ENCODE measurements at places on chromosomes 5 and 9.
A peak's percentile ranks its signal among the peaks of the same experiment; 100 is the strongest.

DNA sequence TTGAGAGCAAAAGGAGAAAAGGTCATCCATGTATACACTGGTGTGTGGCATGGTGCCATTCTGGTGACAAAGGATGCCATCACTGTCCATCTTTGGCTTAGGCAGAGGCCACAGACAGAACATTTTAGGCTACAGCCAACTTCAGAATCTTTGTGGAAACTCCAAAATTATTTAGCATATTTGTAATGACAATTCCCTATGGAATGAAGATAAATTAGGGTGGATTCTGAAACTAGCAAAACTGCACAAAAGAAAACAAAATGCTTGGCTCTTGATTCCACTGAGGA lies 92.5 kb downstream of the FBXW11 start:
- no peak for DNase-seq

DNA sequence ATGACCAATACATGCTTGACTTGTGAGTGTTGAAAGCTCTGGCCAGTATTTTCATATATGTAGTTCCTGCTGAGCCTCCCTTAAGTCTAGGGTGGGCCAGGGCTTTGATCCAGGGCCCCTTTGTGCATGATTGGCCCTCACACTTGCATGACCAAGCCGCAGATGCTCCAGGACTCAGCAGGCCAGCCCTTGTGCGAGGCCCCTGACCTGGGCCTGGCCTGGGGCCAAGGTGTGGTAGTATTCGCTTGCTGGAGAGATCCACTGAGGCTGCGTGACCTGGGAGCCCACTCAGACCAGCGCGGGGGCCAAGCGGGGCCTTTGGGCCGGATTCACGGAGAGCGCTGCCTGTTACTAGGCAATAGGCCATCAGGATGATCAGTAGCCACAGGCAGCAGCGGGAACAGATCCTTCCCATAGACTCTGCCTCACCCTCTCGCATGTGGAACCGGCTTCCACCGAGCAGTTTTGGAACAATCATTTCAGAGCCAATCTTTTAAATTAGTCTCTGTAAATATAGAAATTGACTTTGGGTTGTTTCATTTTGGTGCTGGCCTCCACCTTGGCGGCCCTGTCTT lies 79.0 kb upstream of the PTCH1 start:
- no peak for DNase-seq

DNA sequence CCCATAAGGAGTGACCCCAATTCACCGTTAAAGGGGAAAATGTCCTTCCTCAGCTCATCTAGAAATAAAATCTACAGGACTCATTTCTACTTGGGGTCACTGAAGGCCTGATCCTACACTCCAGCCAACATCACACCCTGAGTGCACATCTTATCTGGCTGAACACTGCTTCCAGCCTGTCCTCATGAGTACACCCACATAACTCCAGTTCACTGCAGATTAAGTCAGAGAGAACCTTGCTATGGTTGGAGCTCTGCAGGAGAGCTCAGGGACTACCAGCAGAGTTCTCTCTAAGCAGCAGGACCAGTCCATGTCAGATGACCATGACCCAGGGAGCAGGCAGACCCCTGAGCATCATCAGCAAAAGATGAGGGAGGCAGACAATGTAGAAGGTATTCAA lies 126.9 kb upstream of the MAP3K1 start:
- DNase-seq, result no peak

GRCh38 chr9:98790842-98791607 lies 5.3 kb downstream of the ANKS6 start:
- DNase-seq, result peak; percentile 76

- no peak for DNase-seq
These were observed 9.6 kb downstream of the SREK1IP1 start for GRCh38 chr5:64758901-64759300.

All from left lung (tissue), 14 donors.